Activated CD8-positive, alpha-beta memory T cell treated with anti-CD3 and anti-CD28 coated beads for 4 hours (primary cell): ENCODE measurements at places on chromosomes 1 and 21.

- no peak for DNase-seq
Measured at GRCh38 chr1:203131548-203132200, 4.1 kb downstream of the ADORA1 start.

DNA sequence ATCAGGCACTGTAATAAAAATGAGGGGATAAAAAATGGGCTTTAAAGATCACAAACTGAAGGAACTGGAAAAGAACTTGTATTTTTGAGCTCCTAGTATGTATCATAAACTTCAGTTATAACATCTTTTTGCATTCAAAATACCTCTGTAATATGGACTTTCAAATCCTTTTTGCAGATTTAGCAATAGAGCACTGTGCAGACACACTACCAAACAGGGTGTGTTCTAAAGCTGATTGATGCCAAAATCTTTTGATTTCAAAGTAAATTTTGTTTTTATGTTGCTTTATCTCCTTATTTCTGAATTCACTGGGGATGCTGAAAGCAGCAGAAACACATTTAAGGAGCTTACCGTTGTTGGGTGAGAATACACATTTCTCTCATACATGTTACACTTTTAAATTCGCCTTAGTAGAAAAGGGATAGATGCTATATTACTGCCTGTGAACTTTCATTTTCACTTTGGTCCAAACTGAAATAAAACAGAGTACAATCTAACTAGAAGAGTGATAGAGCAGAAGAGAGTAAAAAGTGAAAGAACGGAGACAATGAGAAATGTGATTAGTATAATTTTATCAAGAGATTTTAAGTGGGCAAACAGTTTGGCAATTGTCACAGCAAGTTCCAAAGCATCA, 1126.6 kb downstream of the BRINP3 start:
- DNase-seq, result no peak

DNA sequence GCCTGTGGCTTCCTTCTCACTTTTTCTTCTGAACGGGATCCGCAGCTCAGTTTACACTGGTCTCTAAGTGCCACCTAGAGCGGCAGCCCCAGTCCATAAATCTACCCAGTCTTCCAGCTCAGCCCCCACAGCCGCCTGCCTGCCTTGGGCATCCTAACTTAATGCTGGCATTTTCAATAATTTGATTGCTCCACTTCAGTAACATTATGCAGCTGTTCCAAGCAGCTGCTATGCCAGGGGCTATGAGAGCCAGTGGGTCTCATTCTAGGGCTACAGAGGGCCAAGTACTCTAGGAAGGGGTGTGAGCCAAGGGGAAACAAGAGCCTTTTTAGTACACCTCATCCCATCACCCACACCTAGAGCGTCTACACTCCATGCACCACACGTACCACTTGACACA, 48.4 kb upstream of the COA6 start:
- no peak for DNase-seq

DNA sequence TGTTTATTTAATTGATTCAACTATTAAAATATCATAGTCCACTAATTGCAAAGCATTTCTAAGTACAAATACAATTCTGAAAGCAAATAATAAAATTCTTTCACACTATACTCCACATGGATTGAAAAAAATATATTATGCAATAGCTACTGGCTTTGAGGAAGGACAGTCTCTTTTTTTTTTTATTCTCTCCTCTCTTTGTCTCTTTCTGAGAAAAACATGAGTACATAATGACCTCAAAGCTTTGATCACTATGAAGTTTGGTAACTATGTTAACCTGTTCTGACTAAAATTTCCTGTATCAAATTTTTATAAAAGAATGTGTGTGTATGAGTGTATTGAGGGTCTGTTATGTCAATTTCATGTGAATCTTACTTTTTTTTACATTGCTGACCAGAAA, 96.2 kb downstream of the RGS2 start:
- DNase-seq, result no peak

DNA sequence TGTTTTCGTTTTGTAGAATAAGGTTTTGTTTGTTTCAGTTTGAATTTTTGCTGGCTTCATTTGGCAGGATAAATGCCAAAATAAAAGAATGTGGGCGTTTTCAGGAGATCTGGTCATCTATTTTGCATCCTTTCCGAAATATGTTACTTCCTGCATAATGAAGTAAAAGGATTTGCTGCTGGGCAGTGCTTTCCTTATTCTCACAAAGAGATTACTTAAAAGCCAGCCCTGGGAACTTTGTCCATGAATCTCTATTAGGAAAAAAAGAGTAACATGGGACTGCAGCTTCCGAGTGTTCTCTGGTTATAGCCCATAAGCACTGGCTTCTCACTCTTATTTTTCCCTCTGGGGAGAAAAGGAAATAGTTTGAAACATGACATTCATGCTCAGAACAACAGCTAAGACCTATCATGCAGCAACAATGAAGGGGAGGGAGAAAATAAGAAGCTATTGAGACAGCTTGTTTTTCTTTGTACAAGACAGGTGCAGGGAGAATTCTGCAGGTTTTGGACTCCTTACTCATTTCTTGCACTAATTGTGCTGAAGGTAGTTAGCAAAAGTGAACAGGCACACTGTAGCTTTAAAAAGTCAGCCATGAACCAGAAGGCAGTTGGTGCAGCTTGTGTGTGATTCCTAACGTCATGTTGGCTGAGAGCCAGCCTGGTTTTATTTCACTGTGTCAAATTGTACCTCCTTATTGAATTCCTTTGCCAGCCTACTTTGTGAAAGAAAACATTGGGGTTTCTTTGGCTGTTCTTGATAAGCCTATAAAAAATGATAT, at the start of gene SAMD13:
Gene SAMD13, plus strand, starts transcription at position 705 of the 781 bp plus-strand sequence. CDS start 1,527 bp downstream, outside the sequence.
- DNase-seq, result no peak

DNA sequence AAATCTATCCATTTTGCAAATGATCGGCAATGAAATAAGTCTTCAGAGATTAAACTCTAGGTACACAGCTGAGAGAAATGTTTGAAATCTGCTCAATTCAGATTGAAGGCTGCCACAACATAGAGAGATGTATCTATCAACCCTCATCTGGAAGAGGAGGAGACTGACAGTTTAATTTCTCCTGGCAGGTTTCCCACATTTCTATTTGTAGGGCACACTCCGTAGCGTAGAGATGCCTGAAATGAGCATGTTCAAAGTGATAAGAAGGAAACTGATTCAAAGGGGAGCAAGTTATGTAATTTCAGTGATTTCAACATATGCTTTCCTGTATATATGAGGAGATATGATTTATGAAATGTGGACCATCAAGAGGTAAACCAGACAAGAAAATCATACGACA, 44.1 kb downstream of the NIBAN1 start:
- DNase-seq, result no peak
